ENCODE measurements at places on chromosomes 11 and 22. TPM values are rescaled to one million over a fixed set of nuclear protein-coding genes. Genes with fewer than 3 reads are reported as not detected.
A peak's percentile ranks its signal among the peaks of the same experiment; 100 is the strongest.

MS4A15 gene
- total RNA-seq, result not detected

CWF19L2 gene
- total RNA-seq, result 7.8 TPM

BARX2 gene
- total RNA-seq, result 0.12 TPM

DNA sequence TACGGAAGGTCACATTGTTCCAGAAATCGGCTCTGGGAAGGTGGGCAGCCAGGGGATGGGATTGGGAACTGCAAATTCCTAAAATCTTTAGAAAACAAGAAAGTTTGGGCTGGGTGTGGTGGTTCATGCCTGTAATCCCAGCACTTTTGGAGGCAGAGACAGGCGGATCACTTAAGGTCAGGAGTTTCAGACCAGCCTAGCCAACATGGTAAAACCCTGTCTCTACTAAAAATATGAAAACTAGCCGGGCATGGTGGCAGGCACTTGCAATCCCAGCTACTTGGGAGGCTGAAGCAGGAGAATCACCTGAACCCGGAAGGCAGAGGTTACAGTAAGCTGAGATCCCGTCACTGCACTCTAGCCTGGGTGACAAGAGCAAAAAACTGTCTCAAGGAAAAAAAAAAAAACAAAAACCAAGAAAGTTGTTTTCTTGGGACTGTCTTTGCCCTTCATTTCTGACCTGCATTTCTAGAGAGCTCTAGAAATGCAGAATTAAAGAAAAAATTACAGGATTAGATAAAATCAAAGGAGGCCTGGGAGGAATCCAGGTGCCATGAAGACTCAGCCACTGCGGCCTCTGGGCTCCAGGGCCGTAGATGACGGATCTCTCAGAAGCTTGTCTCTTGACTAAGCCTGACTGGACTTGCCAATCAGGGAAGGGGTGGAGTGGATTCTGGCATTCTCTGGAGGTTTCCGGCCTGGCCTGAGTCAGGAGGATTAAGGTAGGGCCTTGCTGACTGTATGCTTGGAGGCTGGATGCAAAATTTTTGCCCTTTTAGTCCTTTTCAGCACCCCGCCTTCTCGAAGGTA, 5.3 kb upstream of the MALAT1 start:
- H3K27me3 ChIP-seq, result no peaks in the 10 kb centered on the region
- peak overlapping the region; percentile 98 for H3K27ac ChIP-seq
- no peaks in the 10 kb centered on the region for H3K36me3 ChIP-seq
- peaks cover 60% of the 10 kb centered on the region for H3K4me1 ChIP-seq
- peak overlapping the region; percentile 34 for H3K4me3 ChIP-seq
- DNase-seq, result peak; percentile 85

- peaks cover 14% of the 10 kb centered on the region for H3K4me1 ChIP-seq
- no peaks in the 10 kb centered on the region for H3K36me3 ChIP-seq
- no peaks in the 10 kb centered on the region for H3K27me3 ChIP-seq
- no peak overlapping the region for H3K27ac ChIP-seq
- no peak overlapping the region for H3K4me3 ChIP-seq
- DNase-seq, result no peak
Measured at GRCh38 chr11:3933165-3933628, 77.7 kb downstream of the STIM1 start.

LIF gene
- 0.83 TPM for total RNA-seq

RBMXL2 gene
- not detected for total RNA-seq

- H3K27me3 ChIP-seq, result no peaks in the 10 kb centered on the region
- no peak overlapping the region for H3K4me3 ChIP-seq
- no peak overlapping the region for H3K27ac ChIP-seq
- H3K4me1 ChIP-seq, result no peaks in the 10 kb centered on the region
- H3K36me3 ChIP-seq, result peaks cover 20% of the 10 kb centered on the region
Measured at GRCh38 chr11:34997952-34998528, 81.6 kb downstream of the PDHX start.

- no peaks in the 10 kb centered on the region for H3K27me3 ChIP-seq
- H3K4me1 ChIP-seq, result no peaks in the 10 kb centered on the region
- H3K27ac ChIP-seq, result no peak overlapping the region
- H3K36me3 ChIP-seq, result peaks cover 82% of the 10 kb centered on the region
- no peak overlapping the region for H3K4me3 ChIP-seq
Measured at GRCh38 chr22:37887584-37888378, 18.3 kb upstream of the MICALL1 start.

- H3K4me1 ChIP-seq, result peaks cover 4% of the 10 kb centered on the region
- no peaks in the 10 kb centered on the region for H3K27me3 ChIP-seq
- H3K4me3 ChIP-seq, result no peak overlapping the region
- peaks cover 14% of the 10 kb centered on the region for H3K36me3 ChIP-seq
- H3K27ac ChIP-seq, result no peak overlapping the region
- no peak for DNase-seq
Measured at GRCh38 chr11:13721760-13722159, 53.3 kb downstream of the FAR1 start.

DNA sequence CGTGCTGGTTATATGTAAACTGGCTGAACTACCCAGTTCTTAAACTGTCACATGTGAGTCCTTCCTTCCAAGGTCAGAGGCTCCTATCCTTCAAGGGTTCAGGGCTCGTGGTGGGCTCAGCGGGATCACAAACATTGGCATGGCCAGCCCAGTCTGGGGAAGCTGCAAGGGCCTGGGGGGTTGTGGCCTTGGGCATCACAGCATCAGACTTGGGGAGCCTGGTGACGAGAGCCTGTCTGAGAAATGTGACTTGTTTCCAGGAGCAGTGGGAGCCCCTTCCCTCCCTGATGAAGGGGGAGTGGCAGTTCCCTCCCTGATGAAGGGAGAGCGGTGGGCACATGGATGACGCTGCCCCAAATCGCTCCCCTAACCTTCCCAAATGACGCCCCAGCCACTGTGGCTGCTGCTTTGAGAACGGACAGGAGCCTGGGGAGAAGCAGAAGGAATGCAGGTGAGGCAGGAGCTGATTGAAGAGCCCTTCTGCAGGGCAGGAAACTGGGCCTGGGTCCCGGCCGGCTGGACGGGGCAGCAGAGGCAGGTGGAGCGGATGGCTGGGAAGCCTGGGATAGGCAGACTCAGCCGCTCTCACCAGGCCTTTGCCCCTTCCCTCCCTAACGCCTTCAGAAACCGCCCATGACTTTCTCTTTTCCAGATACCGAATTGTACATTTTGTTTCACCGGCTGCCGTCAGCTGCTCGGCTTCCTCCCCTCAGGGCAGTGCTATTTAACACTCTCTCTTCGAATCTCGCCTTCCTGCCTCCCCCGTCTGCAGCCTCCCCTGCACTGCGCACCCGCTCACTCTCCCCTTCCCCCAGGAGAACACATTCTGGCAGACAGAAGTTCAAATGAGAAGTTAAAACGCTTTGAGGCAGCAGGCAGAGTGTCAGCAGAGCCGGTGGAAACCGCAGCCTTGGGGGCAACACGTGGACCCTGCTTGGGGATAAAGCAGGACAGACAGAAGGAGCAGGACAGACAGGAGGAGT, 1486.7 kb downstream of the BRD1 start:
- H3K27me3 ChIP-seq, result peaks cover 6% of the 10 kb centered on the region
- no peak for DNase-seq
- H3K36me3 ChIP-seq, result no peaks in the 10 kb centered on the region
- H3K27ac ChIP-seq, result no peak overlapping the region
- no peaks in the 10 kb centered on the region for H3K4me1 ChIP-seq
- H3K4me3 ChIP-seq, result no peak overlapping the region

CFAP300 gene
- total RNA-seq, result 0.50 TPM

TIGD3 gene
- total RNA-seq, result not detected

DNA sequence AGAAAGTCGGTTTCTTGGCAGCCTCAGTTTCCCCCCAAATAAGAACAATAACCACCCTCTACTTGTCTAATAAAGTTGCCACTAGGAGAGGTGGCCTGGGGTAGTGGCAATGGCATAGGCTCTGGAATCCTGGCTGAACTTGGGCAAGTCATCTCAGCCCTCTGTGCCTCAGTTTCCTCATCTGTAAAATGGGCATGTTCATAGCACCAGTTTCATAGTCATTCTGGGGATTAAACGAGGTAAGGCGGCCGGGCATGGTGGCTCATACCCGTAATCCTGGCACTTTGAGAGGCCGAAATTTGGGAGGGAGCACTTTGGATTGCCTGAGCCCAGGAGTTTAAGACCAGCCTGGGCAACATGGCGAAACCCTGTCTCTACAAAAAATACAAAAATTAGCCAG, 63.0 kb downstream of the SGSM1 start:
- no peaks in the 10 kb centered on the region for H3K27me3 ChIP-seq
- DNase-seq, result no peak
- no peak overlapping the region for H3K4me3 ChIP-seq
- no peak overlapping the region for H3K27ac ChIP-seq

GRCh38 chr11:15106201-15106965, 8.3 kb upstream of the INSC start:
- no peaks in the 10 kb centered on the region for H3K27me3 ChIP-seq
- no peaks in the 10 kb centered on the region for H3K4me1 ChIP-seq
- DNase-seq, result no peak
- H3K36me3 ChIP-seq, result no peaks in the 10 kb centered on the region

CENPM gene
- 0.48 TPM for total RNA-seq

DNA sequence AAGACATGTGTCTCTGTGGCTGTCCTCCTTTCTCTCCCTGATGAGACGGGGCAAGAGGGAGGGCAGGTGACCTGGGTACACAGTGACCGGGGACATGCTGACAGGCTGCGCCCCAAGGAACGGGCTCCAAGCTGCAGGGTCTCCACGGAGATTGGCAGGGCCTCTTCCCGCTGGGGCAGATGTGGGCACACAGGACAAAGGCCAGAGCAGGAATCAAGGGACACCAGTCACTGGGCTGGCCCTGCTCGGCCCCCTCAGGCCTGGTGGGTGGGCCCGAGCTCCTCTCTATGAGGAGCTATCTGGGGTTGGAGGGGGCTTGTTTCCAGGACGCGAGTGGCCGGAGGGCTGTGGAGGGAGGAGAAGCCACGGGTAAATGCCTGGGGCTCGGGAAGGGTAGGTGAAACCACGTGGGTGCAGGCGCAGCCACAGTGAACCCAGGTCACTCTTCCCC, 11.2 kb downstream of the PNPLA5 start:
- H3K4me3 ChIP-seq, result no peak overlapping the region
- no peak overlapping the region for H3K27ac ChIP-seq
- peaks cover 9% of the 10 kb centered on the region for H3K27me3 ChIP-seq
- no peak for DNase-seq
- no peaks in the 10 kb centered on the region for H3K4me1 ChIP-seq
- no peaks in the 10 kb centered on the region for H3K36me3 ChIP-seq

MS4A7 gene
- total RNA-seq, result 38.9 TPM

- no peaks in the 10 kb centered on the region for H3K36me3 ChIP-seq
- H3K4me1 ChIP-seq, result peaks cover 11% of the 10 kb centered on the region
- no peaks in the 10 kb centered on the region for H3K27me3 ChIP-seq
Measured at GRCh38 chr11:86977441-86978050, 22.4 kb upstream of the FZD4 start.

- H3K36me3 ChIP-seq, result no peaks in the 10 kb centered on the region
- H3K27me3 ChIP-seq, result no peaks in the 10 kb centered on the region
- H3K27ac ChIP-seq, result no peak overlapping the region
- H3K4me3 ChIP-seq, result no peak overlapping the region
- no peaks in the 10 kb centered on the region for H3K4me1 ChIP-seq
- no peak for DNase-seq
Measured at GRCh38 chr11:46718155-46719019, 626 bp upstream of the F2 start.

C22orf23 gene
- total RNA-seq, result 0.56 TPM

DNA sequence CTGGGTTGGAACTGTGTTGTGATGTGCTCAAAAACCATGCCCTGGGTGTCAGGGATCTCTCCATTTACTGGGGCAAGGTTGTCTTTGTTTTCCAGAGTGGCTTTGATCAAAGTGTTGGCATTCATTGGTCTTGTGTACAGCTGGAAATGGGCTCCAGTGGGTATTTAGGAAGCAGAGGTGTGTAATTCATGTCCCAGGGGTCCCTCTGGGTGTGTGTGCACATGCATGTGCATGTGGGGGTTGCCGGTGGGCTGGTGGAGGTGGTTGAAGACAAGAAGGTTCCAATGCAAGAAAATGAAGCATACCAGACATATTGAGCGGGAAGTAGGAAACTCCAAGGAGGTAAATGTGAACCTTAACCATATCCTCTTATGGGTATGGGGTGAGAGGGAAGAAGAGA, 121.7 kb downstream of the ME3 start:
- DNase-seq, result no peak
- peak overlapping the region; percentile 63 for H3K27ac ChIP-seq
- peaks cover 30% of the 10 kb centered on the region for H3K4me1 ChIP-seq
- H3K36me3 ChIP-seq, result no peaks in the 10 kb centered on the region

- no peaks in the 10 kb centered on the region for H3K27me3 ChIP-seq
- H3K4me3 ChIP-seq, result no peak overlapping the region
- peaks cover 7% of the 10 kb centered on the region for H3K4me1 ChIP-seq
- H3K36me3 ChIP-seq, result no peaks in the 10 kb centered on the region
- no peak overlapping the region for H3K27ac ChIP-seq
Measured at GRCh38 chr22:45784357-45785277, 113.0 kb downstream of the ATXN10 start.

PLAAT5 gene
- 1.4 TPM for total RNA-seq

DNA sequence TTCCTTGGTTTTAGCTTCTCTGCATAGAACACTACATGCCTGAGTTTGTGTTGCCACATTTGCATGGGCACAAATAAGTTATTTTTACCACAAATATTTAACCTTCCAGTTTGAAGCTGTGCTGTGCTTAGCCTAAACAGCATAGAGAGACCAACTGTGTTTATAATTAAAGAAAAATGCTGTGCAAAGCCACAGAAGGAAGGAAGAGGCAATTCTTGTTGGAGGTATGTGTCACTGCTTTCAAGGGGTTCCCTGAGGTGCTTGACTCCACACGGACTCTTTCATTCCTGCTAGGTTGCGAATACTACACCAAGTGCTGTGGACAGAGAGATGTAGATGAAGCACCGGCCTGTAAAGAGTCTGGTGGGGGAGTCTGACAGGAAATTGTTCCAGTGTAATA, 47.6 kb upstream of the OLFML1 start:
- no peak overlapping the region for H3K4me3 ChIP-seq
- H3K4me1 ChIP-seq, result no peaks in the 10 kb centered on the region
- no peaks in the 10 kb centered on the region for H3K36me3 ChIP-seq
- H3K27me3 ChIP-seq, result no peaks in the 10 kb centered on the region
- no peak for DNase-seq
- no peak overlapping the region for H3K27ac ChIP-seq

SYT13 gene
- 1.6 TPM for total RNA-seq

- H3K4me1 ChIP-seq, result no peaks in the 10 kb centered on the region
- DNase-seq, result peak; percentile 69
- H3K27ac ChIP-seq, result peak overlapping the region; percentile 91
- H3K27me3 ChIP-seq, result no peaks in the 10 kb centered on the region
Measured at GRCh38 chr11:15800111-15800800, 556.1 kb downstream of the SOX6 start.

XKR3 gene
- total RNA-seq, result not detected

FAM180B gene
- total RNA-seq, result 0.26 TPM

DNA sequence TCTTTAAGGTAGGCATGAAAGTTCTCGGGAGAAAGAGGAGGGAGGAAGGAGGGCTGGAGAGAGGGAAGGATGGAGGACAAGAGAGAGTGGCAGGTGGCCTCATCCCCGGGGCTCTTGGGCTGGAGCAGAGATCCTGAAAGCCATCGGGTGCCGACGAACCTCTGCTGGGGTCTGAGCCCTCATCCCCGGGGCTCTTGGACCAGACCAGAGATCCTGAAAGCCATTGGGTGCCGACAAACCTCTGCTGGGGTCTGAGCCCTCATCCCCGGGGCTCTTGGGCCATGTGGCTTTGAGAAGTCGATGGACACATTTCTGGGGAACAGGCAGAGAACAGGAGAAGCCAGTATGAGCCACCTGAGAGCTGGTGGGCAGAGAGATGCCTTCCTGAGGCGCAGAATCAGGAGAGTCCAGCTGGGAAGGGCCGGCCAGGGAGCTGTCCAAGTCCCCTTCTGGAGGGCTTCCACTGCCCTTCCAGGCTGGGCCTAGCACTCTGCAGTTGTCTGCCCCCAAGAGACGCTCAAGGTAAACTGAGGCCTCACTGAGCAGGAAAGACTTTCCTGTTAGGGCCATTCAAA, 1398.1 kb downstream of the BRD1 start:
- H3K27ac ChIP-seq, result no peak overlapping the region
- H3K4me3 ChIP-seq, result no peak overlapping the region
- no peaks in the 10 kb centered on the region for H3K36me3 ChIP-seq

EXT2 gene
- 26.9 TPM for total RNA-seq

All from heart left ventricle (tissue), 16 donors.